OCI-LY7 (cell line): ENCODE measurements at places on chromosomes 4 and X. TPM values are rescaled to one million over a fixed set of nuclear protein-coding genes. Genes with fewer than 3 reads are reported as not detected.

The VSIG1 gene
- not detected in 2 replicates for total RNA-seq

The DACH2 gene
- total RNA-seq, result not detected in 2 replicates

The SOWAHD gene
- total RNA-seq, result 0.29 and 0.55 TPM in 2 replicates

The TTC29 gene
- not detected in 2 replicates for total RNA-seq

The L1CAM gene
- total RNA-seq, result not detected in 2 replicates

The HTN3 gene
- not detected in 2 replicates for total RNA-seq

The MMGT1 gene
- total RNA-seq, result 16.4 and 17.0 TPM in 2 replicates
